Stimulated activated CD4-positive, alpha-beta T cell treated with anti-CD3 and anti-CD28 coated beads, Interleukin-12 subunit alpha, Interleukin-12 subunit beta, amount 100 ng/mL, for 48 hours (primary cell): ENCODE measurements at places on chromosomes 12 and 14.

DNA sequence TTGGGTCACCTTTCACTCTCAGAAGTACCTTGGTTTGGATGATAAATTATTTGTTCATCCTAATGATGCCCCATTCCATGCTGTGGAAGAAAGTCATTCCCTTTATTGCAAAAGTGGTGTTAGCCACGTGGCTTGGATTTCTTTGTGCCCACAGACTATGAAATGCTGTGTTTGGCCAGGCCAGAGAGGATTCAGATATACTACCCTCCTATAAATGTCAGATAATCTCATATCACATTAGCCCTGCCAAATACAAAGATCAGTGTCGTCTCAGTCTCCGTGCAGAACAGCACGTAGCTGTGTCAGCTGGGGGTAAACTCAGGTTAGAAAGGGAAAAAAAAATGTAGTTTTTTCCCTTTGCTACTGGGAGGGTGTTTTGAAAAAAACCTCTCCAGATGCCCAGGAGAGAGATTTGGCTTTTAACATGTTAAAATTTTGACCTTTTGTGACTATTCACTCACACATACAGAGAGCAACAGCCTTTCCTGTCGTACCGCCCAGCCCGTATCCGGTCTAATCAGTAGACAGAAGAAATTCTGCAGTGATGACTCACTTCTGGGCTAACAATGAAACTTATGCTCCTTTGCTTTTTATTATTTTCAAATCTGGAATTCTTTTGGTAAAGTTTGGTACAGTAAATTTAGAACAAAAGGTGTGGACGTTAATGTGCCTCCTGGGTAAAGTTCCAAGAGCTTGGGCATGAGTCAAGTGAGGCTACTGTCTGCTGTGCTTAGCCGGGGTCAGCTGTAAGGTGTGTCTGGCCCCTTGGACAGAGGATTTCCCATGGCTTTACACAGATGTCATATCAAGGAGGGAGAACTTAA is 8.5 kb upstream of the PTPRB start:
- DNase-seq = no peak

- no peak for DNase-seq
These were observed 73.4 kb upstream of the CLEC14A start for GRCh38 chr14:38329246-38329645.

GRCh38 chr14:104974146-104974541 is 4.0 kb downstream of the AHNAK2 start:
- DNase-seq = no peak

DNA sequence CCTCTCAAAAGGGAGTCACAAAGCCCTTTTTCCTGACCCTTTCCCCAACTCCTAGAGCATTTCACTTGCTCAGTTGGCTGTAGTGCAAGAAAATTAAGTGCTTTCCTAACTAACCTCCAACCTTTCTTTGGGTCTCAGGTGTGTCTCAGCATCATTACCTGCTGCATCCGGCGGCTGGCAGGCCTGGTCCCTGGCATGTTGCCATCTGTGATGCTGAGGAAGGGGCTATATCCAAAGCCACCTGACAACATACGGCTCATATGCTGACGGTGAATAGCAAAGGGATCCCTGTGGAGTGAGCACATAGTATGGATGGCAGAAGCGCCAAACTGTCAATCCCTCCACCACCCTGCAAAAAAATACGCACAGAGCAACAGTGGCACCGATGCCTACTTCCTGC is 1.2 kb downstream of the MLF2 start:
- DNase-seq = no peak

- DNase-seq = no peak
These were observed 130.5 kb downstream of the KIF26A start for GRCh38 chr14:104268725-104269436.

DNA sequence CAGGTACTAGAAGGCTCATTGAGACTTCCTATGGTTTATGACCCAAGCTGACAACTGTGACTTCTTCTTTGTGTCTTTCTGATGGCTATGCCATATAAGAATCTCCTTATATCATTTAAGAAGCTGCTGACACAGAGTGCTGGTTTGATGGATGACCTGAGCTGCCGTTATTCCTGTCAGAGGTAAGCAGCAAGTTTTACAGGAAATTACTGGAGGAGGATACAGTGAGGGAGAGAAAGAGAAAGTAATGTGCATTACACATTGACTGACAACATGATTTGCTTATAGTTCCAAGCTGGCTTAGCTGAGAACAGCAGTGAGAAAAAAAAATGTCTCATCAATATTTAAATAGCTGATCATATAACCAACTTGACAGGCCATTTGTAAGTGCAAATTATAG is 981.4 kb downstream of the FSCB start:
- DNase-seq = no peak

DNA sequence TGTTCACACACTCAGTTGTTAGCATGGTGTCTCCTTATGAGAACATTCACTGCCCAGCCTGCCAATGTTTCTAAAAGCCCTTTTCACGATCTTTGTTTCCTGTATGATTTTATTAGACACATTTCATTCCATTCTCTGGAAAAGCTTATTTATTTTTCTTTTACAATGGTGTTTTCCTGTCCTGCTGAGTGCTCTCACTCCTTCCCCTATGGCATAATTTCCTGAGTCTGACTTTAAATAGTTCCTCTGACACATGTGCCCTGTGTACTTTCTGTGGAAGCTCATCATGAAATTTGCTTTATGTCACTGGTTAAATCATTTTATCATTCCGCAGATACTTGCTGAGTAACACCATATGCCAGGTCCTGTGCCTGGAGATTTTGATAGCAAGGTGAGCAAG is 612.0 kb downstream of the FLRT2 start:
- DNase-seq = no peak

DNA sequence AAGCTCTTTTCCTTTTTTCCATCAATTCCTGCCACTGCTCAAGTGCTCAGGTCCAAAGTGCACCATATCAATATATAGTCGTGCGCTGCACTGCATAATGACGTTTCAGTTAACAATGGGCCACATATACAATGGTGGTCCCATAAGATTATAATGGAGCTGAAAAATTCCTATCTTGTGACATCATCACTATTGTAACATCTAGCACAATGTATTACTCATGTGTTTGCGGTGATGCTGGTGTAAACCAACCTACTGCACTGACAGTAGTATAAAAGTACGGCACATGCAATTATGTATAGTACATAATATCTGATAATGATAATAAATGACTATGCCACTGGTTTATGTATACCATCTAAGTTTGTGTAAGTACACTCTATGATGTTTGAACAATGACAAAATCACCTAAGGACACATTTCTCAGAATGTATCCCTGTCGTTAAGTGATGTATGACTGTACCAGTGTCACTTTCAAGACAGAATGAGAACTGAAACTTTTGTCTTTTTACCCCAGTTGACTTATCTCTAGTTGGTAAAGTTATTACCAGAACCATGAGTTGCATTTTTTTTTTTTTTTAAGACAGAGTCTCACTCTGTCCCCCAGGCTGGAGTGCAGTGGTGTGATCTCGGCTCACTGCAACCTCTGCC is 53.7 kb upstream of the INSM2 start:
- DNase-seq = no peak

DNA sequence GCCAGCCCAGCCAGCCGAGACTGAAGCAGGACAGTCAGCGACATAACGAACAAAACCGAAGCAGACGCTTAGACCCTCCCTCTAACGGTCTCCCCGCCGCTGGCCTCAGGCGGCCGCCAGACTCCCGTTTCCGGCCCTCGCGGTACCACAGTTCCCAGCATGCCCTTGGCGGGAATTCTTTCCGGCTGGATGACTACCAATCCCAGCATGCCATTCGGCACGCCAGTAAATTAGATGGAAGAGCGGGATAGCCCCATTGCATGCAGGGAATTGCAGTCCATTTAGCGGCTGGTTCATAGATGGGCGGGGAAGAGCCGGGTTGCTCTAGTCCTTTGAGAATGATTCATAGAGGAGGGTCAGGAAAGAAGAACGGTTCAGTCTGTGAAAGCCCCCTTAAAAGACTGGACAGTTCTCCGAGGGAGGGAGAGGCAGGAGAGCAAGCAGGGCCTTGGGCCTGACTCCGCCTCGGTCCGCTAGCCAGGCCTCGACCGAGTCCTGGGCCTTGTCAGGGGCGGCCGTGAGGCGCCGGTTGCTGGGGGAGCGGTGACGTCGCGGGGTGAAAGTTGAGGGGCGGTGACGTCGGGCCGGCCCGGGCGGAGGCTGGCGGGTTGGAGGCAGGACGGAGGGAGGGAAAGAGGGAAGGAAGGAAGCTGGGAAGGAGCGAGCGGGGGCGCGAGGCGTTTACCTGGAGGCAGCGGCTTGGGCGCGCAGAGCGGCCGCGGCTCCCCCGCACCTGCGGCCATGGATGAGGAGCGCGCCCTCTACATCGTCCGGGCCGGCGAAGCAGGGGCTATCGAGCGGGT is at the start of gene RIC8B:
RIC8B (plus strand) TSS at position 678 of the 803 bp plus-strand sequence; CDS start at position 742, 64 bp downstream.
- peak; percentile 79 for DNase-seq

GRCh38 chr12:105705765-105706164 is 375.3 kb downstream of the C12orf75 start:
- no peak for DNase-seq

DNA sequence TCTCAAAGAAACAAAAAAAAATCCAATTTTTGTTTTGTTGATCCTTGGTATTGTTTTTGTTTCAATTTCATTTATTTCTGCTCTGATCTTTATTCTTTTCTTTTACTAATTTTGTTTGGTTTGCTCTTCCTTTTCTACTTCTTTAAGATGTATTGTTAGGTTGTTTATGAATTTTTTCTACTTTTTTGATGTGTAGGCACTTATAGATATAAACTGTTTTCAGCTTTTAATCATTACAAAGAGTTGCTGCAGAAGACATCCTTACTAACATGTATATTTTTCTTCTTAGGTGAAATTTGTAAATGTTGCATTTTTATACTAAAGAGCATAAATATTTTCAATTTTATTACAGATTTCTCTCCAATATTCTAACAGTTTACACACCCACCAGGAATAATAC is 69.8 kb downstream of the KNTC1 start:
- DNase-seq = no peak

DNA sequence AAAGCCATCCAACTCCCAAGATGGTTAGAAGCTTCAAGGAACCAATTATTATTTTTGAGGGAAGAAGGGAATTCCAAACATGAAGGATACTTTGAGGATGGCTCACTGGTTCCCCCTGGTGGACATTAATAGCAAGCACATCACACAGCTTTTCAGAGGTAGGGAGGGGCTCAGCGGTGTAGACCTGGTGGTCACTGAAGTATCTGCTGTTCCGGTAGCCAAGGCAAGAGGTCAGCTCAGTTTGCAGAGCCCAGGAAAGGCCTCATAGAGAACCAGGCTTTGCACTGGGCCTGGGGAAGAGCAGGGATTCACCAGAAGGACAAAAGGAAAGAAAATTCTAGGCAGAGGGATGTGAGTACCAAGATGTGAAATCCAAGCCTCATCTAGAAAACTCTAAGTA is 118.7 kb downstream of the KSR2 start:
- DNase-seq = no peak

GRCh38 chr12:51465491-51465890 is 40.9 kb downstream of the SLC4A8 start:
- DNase-seq = no peak

DNA sequence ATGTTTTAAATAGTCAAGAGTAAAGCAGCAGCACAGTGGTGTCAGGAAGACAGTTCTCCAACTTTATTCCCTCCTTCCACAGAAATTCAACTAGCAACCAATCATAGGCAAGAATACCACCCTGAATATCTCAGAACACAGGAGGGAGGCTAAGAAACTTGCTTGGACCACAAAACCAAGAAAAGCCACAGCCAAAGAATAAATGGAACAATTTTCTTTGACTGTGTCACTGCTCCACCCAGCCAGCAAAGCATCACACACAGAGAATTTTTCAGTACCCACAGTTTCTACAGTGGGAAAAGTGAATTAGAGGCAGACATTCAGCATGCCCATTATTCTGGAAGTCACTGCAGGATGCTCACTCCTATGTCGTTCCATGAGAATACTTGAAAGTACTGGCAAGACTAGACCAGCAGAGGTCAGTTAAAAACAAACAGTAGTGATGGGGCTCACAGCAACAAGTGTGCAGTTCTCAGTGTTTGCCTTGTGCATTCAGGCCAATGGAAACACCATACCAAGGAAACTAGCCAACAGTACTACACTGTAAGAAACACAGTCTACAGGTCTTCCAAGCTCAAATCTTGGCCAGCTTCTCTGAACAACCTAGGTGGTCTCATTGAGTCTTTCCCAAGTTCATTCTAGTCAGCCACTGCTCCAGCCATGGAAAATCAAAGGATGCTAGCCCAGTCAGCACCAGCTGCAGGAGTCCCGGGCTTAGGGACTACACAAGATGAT is 56.8 kb upstream of the FOXG1 start:
- DNase-seq = no peak

- peak; percentile 29 for DNase-seq
These were observed 88.8 kb downstream of the ATF7IP start for GRCh38 chr12:14454098-14454907.

GRCh38 chr12:3827301-3828000 is 45.7 kb downstream of the PARP11 start:
- DNase-seq = no peak

DNA sequence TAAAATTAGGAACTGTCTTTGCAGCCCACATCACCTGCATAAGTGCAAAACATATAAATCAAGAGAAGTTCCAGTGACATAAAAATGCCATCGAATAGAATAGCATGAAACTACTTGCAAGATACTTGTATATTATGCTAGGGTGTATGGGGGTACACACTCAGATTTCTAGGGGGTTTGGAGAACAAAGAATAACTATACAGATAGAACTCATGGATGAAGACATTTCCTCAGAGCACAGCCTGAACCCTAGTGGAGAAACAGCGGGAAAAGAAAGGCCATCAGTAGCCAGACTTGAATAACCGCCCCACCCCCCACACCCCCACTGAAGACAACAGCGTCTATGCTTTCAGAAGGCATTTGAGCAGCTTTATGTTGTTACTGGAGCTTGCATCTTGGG is 425.8 kb downstream of the NPAS3 start:
- no peak for DNase-seq

GRCh38 chr12:132739600-132740312 is 21.9 kb downstream of the ANKLE2 start:
- no peak for DNase-seq

DNA sequence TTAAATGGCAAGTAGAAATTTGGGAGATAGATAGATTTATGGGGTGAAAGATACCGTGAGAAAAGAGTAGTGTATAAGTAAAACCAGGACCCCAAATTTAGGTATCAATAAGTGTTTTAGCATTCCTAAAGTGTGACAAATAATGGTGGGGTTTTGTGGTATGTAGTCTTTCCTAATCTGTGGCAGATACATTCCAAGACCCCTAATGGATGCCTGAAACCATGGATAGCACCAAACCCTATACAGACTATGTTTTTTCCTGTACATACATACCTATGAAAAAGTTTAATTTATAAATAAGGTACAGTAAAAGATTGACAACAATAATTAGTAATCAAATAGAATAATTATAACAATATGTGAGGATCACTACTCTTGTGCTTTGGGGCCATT is 14.4 kb upstream of the TCP11L2 start:
- no peak for DNase-seq

DNA sequence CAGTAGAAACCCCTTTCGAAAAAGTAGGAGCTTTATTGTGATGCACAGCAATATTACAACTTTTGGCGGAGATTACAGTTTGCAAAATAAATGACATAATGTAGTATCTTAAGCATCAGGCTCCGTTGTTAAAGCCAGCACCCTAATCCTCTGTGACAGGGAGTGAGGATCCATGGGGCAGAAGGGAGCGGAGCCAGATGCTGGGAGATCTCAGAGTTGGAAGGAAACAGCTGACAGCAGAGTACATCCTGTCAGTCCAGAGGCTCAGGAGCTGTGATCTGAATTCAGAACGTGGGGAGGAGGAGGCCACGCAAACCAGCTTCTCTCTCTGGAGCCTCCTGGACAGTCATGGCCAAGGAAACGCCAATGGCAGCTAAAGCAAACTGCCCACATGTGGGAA is 55.7 kb downstream of the TMTC1 start:
- no peak for DNase-seq
